Epithelial cell of alveolus of lung (primary cell): ENCODE measurements at places on chromosomes 7 and 10. TPM values are rescaled to one million over a fixed set of nuclear protein-coding genes. Genes with fewer than 3 reads are reported as not detected.

Gene SFRP4
- total RNA-seq: 0.39 TPM in 1 of 2 replicates, not detected in the other

Gene VSTM2A
- not detected in 2 replicates for total RNA-seq

Gene DYDC1
- not detected in 2 replicates for total RNA-seq

Gene VSIR
- total RNA-seq: 1.8 and 21.9 TPM in 2 replicates

Gene LRGUK
- total RNA-seq: under 0.01 and 0.48 TPM in 2 replicates

Gene SPOCK2
- 0.26 and 3.0 TPM in 2 replicates for total RNA-seq

Gene NEBL
- 6.6 and 8.4 TPM in 2 replicates for total RNA-seq

Gene CLDN4
- total RNA-seq: 3.2 and 5.2 TPM in 2 replicates

Gene TYSND1
- total RNA-seq: 7.9 and 10.6 TPM in 2 replicates

Gene SCART1
- total RNA-seq: 0.26 and 1.4 TPM in 2 replicates

Gene INA
- total RNA-seq: 1.1 and 3.4 TPM in 2 replicates

Gene LIPN
- not detected in 2 replicates for total RNA-seq

Gene NACAD
- total RNA-seq: 3.4 and 6.1 TPM in 2 replicates

Gene SPDYE8
- not detected in 2 replicates for total RNA-seq

Gene HTRA1
- 93.3 and 208 TPM in 2 replicates for total RNA-seq

Gene BAG3
- 38.8 and 44.2 TPM in 2 replicates for total RNA-seq

Gene LEP
- not detected in 2 replicates for total RNA-seq

Gene ANKRD61
- 0.08 and 0.39 TPM in 2 replicates for total RNA-seq

Gene STK17A
- 22.8 and 77.4 TPM in 2 replicates for total RNA-seq

Gene EPHA1
- total RNA-seq: 0.32 and 0.91 TPM in 2 replicates

Gene ZNF117
- total RNA-seq: 0.52 and 3.4 TPM in 2 replicates

Gene CLRN3
- total RNA-seq: not detected in 2 replicates

Gene ZNF800
- 19.0 and 21.6 TPM in 2 replicates for total RNA-seq

Gene OR2A12
- total RNA-seq: not detected in 2 replicates

Gene NXPH1
- not detected in 2 replicates for total RNA-seq

Gene NEUROG3
- not detected in 2 replicates for total RNA-seq

Gene ASZ1
- 0.24 TPM in 1 of 2 replicates, not detected in the other for total RNA-seq

Gene RPS24
- 2,654 and 3,479 TPM in 2 replicates for total RNA-seq

Gene ZNF239
- 1.4 and 3.6 TPM in 2 replicates for total RNA-seq

Gene CYP3A4
- total RNA-seq: not detected in 2 replicates

Gene ADAMTS14
- 0.08 and 0.39 TPM in 2 replicates for total RNA-seq

Gene PARP12
- 8.6 and 20.6 TPM in 2 replicates for total RNA-seq

Gene C10orf95
- total RNA-seq: not detected in 2 replicates

Gene MYL7
- total RNA-seq: not detected in 2 replicates

Gene UNC5B
- 9.8 and 35.6 TPM in 2 replicates for total RNA-seq

Gene NPC1L1
- total RNA-seq: 0.24 TPM in 1 of 2 replicates, not detected in the other

Gene DOCK4
- total RNA-seq: 16.4 and 34.7 TPM in 2 replicates

Gene IRF5
- 0.39 TPM in 1 of 2 replicates, not detected in the other for total RNA-seq

Gene C1QL3
- not detected in 2 replicates for total RNA-seq

Gene NPFFR1
- not detected in 2 replicates for total RNA-seq

Gene MUC12
- 3.0 TPM in 1 of 2 replicates, not detected in the other for total RNA-seq

Gene TSPAN12
- 2.2 and 27.5 TPM in 2 replicates for total RNA-seq

Gene CUZD1
- 0.08 and 0.13 TPM in 2 replicates for total RNA-seq

Gene OR6V1
- total RNA-seq: not detected in 2 replicates

Gene NANOS1
- 0.65 and 0.72 TPM in 2 replicates for total RNA-seq

Gene ZNF503
- 22.2 and 112 TPM in 2 replicates for total RNA-seq

Gene RAPGEF5
- total RNA-seq: 1.8 and 4.7 TPM in 2 replicates

Gene CLDN3
- total RNA-seq: not detected in 2 replicates

Gene EFCAB10
- 0.26 TPM in 1 of 2 replicates, not detected in the other for total RNA-seq

Gene CRTAC1
- total RNA-seq: not detected in 2 replicates

Gene JAZF1
- 9.6 and 12.3 TPM in 2 replicates for total RNA-seq

Gene SNX10
- total RNA-seq: 0.24 and 0.26 TPM in 2 replicates

Gene TLX1
- total RNA-seq: not detected in 2 replicates

Gene C7orf57
- total RNA-seq: under 0.01 TPM in 1 of 2 replicates, not detected in the other

Gene OPN1SW
- total RNA-seq: not detected in 2 replicates
